ENCODE measurements at places on chromosomes 3 and 15.

GRCh38 chr15:85615930-85616329 is 178.8 kb downstream of the KLHL25 start:
- H3K4me3 ChIP-seq, result no peak overlapping the region
- no peaks in the 10 kb centered on the region for H3K27me3 ChIP-seq
- H3K4me1 ChIP-seq, result peaks cover 17% of the 10 kb centered on the region
- peak overlapping the region; percentile 24 for H3K27ac ChIP-seq

DNA sequence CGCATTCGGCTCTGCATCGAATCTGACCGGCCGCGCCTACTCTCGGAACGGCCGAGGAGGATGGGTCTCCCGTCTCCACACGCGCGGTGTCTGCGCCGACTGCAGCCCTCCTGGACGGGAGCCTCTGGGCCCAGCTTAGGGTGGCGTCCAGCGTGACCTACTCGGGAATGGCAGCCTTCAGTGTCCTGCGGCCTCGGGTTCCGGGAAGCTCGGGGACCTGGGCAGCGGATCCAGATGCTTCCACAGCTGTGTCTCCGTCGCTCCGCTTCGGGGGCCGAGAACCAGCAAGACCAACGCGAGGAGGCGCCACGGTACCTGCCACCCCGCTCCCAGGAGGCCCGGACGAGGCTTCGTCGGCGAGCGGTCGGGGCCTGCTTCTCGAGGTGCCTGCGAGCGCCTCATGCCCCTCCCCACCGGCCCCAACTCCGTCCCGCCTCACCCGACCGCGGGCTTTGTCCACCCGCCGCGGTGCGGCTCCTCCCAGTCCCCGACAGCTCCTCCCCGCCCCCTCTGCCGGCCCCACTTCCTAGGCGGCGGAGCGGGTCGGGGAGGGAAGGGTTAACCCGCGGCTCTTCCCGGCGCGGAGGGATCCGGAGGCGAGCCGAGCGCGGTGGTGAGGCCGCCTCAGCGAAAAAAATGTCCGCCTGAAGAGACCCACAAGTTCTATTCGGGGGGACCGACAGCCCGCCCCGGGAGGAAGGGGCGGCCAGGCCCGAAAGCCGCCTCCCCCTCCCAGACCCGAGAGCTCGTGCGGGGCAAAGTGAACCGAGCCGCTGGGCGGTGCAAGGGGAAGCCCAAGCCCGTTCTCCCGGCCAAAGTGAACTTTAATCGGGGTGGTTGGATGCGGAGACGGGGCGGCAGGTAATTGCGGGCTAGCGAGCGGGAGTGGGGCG is at the start of gene TCF12:
TCF12 (plus strand) TSS at position 599 of the 893 bp plus-strand sequence. CDS start 1,270 bp downstream, outside the sequence.
- peak within 1 kb of the TSS; percentile 99 for H3K4me3 ChIP-seq
- H3K27me3 ChIP-seq, result no peaks in the 10 kb centered on the region
- H3K36me3 ChIP-seq, result peaks cover 12% of the 10 kb centered on the region
- peaks cover 41% of the 10 kb centered on the region for H3K4me1 ChIP-seq

GRCh38 chr3:142647856-142648255 is 51.7 kb downstream of the PLS1 start:
- no peaks in the 10 kb centered on the region for H3K27me3 ChIP-seq
- no peak overlapping the region for H3K4me3 ChIP-seq
- no peak overlapping the region for H3K27ac ChIP-seq
- H3K4me1 ChIP-seq, result no peaks in the 10 kb centered on the region
- H3K36me3 ChIP-seq, result no peaks in the 10 kb centered on the region

- no peak for DNase-seq
- no peaks in the 10 kb centered on the region for H3K36me3 ChIP-seq
- no peak overlapping the region for H3K27ac ChIP-seq
- no peak overlapping the region for H3K4me3 ChIP-seq
- no peaks in the 10 kb centered on the region for H3K4me1 ChIP-seq
These were observed 134.5 kb upstream of the SGO1 start for GRCh38 chr3:20320489-20320888.

DNA sequence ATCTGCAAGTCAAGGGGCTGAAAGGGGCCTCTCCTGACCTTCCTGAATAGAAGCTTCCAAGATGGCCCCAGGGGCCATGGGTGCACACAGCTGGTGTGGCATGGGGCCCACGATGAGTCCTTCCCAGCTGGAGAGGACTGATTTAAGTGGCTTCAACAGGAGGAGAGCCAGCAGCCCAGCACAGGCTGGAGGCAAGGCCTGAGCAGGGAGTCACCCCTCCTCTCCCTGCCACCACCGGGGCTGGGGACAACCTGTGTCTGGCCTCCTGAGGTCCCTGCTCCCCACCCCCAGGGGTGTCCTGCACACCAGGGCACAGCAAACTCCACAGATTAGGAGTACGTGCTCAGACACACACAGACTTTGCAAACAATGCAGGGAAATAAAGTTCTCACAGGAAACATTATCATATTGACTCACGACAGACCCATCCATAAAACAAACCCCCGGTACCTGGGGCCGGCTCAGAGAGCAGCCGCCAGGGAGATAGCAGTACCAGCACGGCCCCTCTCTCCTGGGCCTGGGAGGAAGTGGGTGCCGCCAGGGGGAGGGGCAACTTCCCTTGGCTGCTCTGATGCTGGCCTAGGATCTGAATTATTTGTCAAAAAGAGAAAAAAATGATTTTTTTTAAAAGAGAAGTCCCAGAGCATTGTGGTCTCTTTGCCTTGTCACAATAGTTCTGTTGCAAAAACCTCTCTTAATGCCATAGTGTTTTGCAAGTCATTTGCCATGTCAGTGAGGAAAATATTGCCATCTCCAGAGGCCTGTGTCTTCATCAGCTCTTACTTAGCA is 21.9 kb upstream of the TSEN2 start:
- H3K27ac ChIP-seq, result no peak overlapping the region
- DNase-seq, result peak; percentile 9
- H3K4me3 ChIP-seq, result peak overlapping the region; percentile 32
- no peaks in the 10 kb centered on the region for H3K36me3 ChIP-seq

GRCh38 chr3:178384321-178385230 is 151.7 kb upstream of the KCNMB2 start:
- no peaks in the 10 kb centered on the region for H3K4me1 ChIP-seq
- H3K36me3 ChIP-seq, result no peaks in the 10 kb centered on the region
- no peak for DNase-seq
- no peak overlapping the region for H3K4me3 ChIP-seq
- no peak overlapping the region for H3K27ac ChIP-seq

GRCh38 chr3:170502297-170502696 is 83.6 kb downstream of the SLC7A14 start:
- H3K36me3 ChIP-seq, result no peaks in the 10 kb centered on the region
- H3K27ac ChIP-seq, result no peak overlapping the region
- H3K4me1 ChIP-seq, result no peaks in the 10 kb centered on the region
- no peak overlapping the region for H3K4me3 ChIP-seq
- peaks cover 24% of the 10 kb centered on the region for H3K27me3 ChIP-seq
- DNase-seq, result no peak

- H3K36me3 ChIP-seq, result peaks cover 4% of the 10 kb centered on the region
- DNase-seq, result no peak
- H3K27ac ChIP-seq, result no peak overlapping the region
These were observed 31.1 kb downstream of the FILIP1L start for GRCh38 chr3:100083209-100083608.

- no peak for DNase-seq
- H3K4me1 ChIP-seq, result no peaks in the 10 kb centered on the region
- no peak overlapping the region for H3K27ac ChIP-seq
- H3K27me3 ChIP-seq, result no peaks in the 10 kb centered on the region
These were observed 106.3 kb downstream of the C3orf70 start for GRCh38 chr3:185046603-185047002.

- peaks cover 6% of the 10 kb centered on the region for H3K27me3 ChIP-seq
- H3K36me3 ChIP-seq, result no peaks in the 10 kb centered on the region
- no peak overlapping the region for H3K27ac ChIP-seq
These were observed 47.5 kb upstream of the RPS17 start for GRCh38 chr15:82587805-82588204.

DNA sequence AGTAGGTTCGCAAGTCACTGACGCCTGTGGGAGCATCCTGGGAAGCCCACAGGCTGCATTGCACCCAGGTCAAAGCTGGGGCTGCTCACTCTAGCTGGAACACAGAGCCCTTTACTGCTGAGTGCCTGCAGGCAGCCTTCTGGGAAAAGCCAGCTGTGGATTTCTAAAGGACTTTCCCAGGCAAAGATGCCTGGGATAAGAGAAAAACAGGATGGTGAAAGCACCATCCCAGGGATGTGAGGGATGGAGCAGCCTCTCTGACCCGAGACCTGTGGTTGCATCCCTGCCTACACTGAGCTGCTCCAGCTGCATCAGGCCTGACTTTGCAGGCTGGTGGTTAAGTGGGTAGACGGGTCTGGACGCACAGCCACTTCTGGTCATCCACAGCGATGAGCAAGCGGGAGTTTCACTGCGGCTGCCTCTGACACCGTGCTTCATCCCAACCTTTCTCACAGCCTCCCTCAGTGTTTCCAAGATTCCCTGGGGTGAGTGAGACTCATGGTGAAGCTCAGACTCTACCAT is 52.5 kb upstream of the AMOTL2 start:
- H3K36me3 ChIP-seq, result no peaks in the 10 kb centered on the region
- H3K27ac ChIP-seq, result no peak overlapping the region
- H3K27me3 ChIP-seq, result peaks cover 12% of the 10 kb centered on the region

DNA sequence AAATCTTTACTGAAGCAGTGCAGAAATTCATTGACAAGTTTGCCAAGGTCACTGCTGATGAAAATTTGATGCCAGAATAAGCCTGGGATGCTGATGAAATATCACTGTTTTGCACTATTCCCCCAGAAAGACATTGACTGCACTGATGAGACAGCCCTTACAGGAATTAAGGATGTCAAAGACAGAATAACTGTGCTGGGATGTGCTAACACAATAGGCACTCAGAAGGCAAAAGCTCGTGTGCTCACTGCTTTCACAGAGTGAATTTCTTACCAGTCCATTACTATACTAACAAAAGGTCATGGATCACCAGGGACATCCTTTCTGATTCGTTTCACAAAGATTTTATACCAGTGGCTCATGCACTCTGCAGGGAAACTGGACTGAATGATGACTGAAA is 69.4 kb downstream of the MCF2L2 start:
- no peak overlapping the region for H3K4me3 ChIP-seq
- no peaks in the 10 kb centered on the region for H3K27me3 ChIP-seq
- no peak overlapping the region for H3K27ac ChIP-seq
- H3K36me3 ChIP-seq, result no peaks in the 10 kb centered on the region
